ENCODE measurements at places on chromosomes 4 and X. TPM values are rescaled to one million over a fixed set of nuclear protein-coding genes. Genes with fewer than 3 reads are reported as not detected.

Gene NUP62CL
- total RNA-seq: 4.9 TPM

Gene MAP7D3
- total RNA-seq: 11.3 TPM

Gene C4orf54
- not detected for total RNA-seq

GRCh38 chr4:152690706-152691651, 11.2 kb upstream of the TMEM154 start:
- DNase-seq: no peak

GRCh38 chr4:7595934-7596461, 161.3 kb upstream of the PSAPL1 start:
- no peak for DNase-seq

DNA sequence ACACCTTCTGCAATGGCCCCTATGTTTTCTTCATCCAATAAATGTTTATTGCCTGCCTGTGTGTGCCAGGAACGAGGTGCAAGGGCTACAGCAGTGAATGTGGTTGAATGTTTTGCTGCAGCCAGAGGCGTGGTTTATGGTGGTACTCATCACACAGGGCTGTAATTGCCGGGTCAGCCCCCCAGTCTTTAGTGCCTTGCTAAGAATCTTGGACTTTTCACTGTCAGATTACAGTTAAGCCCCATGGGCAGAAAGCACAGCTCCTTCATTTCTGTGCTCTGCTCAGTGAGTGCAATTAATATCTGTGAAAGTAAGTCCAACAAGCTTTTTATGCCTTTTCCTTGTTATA, 67.8 kb downstream of the TAPT1 start:
- no peak for DNase-seq

GRCh38 chr4:121785479-121785878, 15.6 kb upstream of the EXOSC9 start:
- DNase-seq: no peak

DNA sequence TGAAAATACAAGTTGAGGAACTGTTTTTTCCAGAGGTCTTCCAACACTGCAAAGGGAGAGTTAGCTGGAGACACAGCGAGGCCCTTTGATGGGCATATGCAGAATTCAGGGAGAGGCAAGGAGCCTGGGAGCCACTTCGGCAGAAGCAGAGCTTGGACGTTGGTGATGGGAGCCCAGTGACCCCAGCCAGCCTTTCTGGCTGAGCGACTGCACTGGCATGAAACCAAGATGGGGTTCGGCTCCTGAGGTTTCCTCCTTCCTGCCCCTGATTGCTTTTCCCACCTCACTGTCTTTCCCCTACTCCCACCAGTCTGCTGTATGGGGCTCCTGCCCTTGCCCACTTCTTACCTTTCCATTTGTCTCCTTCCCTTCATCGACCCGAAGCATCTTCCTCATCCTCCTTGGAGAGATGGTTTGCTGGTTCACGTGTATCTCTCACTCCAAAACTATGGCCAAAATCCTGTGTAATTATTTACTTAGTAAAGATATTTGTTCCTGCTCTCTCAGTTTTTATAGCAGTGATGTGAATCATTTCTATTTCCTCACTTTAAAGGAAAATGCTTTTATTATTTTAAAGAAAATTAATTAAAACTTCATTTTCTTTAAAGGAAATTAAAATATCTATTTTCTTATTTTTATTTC, 100.5 kb downstream of the NFKB1 start:
- DNase-seq: no peak

- DNase-seq: no peak
Measured at GRCh38 chr4:81165861-81166430, 49.1 kb downstream of the PRKG2 start.

GRCh38 chr4:149823769-149824221, 8.2 kb upstream of the IQCM start:
- DNase-seq: no peak

DNA sequence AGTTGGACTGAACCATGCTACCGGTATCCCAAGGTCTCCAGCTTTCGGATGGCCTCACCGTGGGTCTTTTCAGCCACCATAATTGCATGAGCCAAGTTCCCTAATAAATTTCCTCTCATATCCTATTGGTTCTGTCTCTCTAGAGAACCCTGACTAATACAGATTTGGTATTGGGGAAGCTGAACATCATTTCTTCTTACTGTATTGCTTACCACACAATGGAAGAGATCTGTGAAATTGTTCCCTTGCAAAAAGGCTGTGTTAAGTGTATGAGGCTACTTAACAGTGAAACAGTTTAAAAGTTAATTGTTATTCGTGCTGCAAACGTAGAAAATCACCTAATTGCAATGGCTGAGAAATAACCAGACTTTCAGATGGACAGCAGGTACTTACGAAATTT, 34.0 kb downstream of the PLAC8 start:
- DNase-seq: no peak

Measured in activated T-cell treated with anti-CD3 and anti-CD28 coated beads, Interleukin-2, amount 50 U/mL, for 72 hours (primary cell).